ENCODE measurements at places on chromosomes 5 and 9.

DNA sequence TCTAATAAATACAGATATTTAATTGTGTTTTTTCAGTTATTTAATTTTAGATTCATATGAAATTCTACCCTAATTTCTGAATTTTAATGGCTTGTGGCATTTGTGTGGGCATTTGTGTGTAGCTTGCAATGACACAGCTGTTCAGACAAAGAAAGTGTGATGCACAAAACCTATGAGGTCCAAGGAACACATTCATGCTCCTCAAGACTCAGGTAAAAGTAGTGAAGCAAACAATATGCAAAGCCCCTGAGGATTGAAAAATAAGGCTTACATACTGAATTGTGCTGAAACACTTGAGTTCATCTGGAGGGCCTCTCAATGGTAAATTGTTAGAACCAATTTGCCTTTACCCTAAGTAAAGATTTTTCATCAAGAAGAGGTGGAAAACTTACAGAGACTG, 28.1 kb downstream of the IL7R start:
- no peak for DNase-seq

DNA sequence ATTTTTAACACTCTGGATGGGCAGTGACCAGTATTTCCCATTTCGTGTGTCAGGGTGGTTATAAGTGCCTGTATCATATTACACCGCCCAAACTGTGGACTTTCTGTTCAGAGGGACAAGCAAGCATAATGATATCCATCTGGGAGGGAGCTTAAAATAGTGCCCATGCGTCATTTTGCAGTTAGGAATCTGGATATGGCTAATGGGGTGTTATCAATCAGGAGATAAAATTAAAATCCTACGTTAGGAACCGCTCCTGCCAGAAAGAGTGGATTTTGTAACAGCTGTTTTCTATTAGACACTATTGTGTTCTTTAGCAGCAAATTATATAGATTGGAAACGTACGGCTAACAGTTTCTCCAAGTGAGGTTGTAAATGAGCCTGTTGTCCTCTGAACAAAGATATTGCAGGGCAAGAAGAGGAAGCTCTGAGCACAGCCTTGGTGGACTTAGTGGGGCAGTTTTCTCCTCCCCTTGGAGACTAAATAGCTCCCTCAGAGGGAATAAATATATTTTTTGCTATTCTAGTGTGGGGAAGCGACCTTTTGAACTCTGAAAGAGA, 160.4 kb downstream of the SPATA31D1 start:
- DNase-seq = no peak

DNA sequence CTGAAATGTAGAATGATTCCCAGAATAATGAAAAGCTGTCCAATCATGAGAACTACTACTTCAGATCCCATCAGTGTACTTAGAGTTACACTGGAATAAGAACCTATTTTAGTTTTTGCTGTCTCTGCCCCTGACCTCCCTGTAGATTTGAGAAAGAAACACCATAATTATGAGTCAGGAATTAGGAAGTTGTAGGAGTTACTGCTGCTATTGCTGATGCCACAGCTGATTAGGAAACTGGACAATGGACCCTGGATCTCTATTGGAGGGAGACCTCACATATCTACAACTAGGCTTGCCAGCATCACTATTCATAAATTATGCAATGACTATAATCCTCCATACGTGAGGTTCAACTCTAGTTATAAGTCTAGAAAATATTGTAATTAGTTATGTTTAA, 48.8 kb upstream of the EDIL3 start:
- no peak for DNase-seq

GRCh38 chr5:3122216-3122615, 370.7 kb upstream of the IRX2 start:
- DNase-seq = no peak

DNA sequence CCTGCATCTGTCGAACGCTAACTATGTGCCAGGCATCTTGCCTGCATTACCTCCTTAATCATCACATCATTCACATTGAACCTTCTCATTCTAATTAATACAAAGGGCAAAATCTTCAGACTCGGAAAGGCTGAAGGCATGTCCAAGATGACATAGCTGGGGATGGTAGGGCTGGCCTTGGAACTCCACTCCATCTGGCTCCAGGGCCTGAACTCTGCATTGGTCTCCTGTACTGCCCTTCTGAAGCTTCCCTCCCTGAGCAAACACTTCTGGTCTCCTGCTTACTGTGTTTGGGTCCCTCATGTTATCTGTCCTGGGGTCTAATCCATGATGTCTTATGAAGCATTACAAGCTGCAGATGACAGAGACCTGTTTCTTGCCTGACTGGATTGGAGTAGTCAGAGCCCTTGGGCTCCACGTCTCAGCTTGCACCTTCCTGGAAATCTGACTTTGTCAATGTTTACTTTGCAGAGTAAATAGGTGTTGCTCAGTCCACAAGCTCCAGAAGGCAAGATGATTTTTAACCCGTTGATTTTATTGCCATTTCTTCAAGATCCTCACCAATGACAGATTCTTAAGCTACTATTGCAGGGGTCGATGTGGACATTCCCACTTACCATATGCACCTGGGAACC, 106.1 kb downstream of the GALNT10 start:
- no peak for DNase-seq

DNA sequence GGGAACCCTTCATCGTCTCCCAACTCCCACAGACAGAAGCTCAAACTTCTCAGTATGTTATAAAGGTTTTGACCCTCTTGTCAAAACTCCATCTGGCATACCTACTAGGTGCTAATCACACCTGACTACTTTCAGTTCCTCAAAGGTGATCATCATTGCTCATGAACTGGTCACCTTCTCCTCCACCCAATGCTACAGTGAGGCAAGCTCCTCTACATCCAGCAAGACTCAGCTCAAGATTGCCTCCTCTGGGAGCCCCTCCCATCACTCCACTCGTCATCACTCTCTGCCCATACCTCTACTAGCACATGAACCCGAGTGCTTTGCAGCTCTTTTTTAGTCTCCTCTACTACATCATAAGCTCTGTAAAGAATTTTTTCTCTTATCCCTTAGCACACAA, 102.4 kb downstream of the LPAR1 start:
- DNase-seq = no peak

DNA sequence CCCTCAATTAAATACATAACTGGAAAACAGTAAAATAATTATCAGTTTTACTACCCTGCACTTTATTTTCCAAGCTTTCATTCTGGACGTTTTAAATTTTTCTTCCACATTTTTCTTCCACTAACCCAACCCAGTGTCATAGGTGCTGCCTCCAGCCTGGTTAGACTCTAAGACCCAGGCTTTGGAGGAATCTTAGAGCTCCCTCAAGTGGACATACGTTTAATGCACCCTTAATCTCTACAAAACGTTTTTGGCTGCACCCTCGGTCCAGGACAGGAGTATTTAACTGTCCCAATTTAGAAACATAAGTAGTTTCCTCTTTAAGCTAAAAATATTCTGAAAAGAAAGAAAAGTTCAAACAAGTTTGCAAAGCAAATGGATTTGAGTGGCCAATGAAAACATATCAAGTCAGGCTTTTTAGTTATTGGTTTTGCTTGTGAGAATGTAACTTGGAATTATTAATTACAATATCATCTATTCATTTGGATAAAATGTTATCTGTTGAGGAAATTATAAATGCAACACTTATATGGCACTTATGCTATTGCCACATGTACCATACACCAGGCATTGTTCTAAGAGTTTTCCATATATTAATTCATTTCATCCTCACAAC, 38.9 kb downstream of the CDH6 start:
- peak; percentile 51 for DNase-seq

- DNase-seq = peak; percentile 58
Observed at GRCh38 chr5:168409591-168410458, 76.4 kb upstream of the RARS1 start.

- DNase-seq = no peak
Observed at GRCh38 chr9:98590101-98590500, 118.6 kb downstream of the GABBR2 start.

DNA sequence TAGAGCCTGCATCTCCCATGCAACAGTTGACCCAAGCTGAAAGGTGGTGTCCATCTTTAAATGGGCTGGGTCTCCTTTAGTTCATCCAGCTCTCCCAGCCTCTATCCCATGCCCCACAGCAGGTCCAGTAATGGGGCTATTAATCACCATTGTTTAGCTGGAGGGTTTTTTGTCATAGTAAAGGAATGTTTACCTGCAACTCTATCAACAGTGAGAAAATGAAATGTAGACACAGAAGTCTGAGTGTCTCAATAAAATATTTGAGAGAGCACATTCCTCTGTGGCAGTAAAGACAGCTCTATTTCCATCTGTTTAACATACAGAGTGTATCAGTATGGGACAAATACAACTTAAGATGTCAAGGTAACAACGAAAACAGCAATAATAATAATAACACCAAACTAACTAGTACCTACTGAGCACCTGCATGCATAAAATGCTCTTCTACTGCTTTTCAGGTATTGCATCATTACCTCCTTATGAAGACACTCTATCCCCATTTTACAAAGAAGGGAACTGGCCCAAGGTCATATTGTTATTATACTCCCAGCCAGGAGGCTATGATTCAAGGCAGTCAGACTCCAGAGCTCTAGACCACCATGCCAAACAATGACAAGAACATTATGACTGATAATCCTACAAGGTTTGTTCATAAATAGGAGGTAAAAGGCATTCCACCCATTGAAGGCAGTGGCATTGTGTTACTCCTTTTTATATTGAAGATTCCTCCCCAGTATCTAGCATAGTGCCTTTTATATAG, 21.0 kb upstream of the C5orf58 start:
- no peak for DNase-seq

DNA sequence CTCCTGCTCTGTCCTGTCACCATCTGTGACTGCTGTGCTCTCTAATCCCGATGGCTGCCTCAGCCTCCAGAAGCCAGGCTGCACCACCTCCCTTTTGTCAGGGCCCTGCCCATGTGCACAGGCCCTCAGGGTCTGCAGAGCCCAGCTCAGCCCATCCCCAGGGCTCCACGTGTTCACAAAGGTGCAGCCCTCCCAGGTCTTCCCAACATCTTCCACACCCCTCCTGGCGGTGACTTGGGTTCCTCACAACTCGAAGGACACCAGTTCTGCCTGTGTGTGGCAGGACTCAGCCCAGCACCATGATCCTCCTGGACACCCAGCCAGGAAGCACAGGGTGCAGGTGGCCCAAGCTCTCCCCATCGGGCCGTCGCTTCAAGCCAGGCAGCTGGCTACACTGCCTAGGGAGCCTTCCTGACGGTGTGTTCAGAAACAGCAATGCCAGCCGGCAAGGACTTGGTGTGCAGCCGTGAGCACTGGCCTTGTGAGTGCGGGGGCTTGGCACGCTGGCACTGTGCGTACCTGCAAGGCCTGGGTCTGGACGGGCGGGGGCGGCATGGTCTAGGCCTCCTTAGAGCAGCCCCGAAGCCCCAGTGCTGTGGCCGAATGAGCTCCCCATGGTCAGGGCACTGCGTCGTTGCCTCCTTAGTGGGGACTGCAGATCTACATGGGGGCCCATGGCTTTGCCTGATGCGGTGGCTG, 96.1 kb downstream of the MRPL36 start:
- no peak for DNase-seq

DNA sequence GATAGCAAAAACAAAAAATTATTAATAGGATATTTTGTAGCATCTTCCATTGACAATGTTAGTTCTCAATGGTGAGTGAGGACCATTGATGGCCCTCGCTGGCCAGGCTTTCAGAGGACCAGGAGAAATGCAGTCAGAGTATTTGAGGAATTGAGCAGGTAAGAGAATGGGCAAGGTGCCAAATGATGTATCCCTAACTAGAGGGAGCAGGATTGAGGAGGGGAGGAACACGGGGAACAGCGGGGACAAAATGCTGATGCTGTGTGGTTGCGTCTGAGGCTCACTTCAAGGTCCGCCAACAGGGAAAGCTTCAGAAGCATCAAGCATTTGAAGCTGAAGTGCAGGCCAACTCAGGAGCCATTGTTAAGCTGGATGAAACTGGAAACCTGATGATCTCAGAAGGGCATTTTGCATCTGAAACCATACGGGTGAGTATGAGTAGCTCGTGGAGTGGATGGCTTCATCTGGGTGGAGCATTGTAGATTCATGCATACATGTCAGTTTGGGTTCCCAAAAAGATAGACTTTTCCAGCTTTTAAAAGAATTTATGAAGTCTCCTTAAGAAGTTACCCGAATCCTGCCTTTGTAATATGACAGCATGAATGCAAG, 16.2 kb downstream of the SPTAN1 start:
- DNase-seq = no peak

DNA sequence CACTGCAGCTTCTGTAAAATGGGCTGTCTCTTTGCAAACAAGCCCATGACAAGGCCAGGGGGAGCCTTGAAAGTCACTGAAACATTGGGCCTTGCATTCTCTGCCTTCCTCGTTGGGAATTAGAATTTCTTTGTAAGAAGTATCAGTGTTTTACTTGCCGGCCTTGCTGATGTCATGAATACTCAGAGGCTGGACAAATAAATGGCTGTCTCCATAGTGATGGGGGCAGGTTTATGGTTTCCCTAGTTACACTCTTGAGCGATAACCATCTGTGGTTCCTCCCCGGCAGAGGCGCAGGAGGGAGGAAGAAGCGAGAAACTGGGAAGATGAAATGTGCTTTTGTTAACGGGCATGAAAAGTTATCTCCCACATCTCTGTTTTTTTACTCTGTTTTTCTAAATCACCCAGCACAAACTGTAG, 272.7 kb upstream of the PANK3 start:
- peak; percentile 31 for DNase-seq

DNA sequence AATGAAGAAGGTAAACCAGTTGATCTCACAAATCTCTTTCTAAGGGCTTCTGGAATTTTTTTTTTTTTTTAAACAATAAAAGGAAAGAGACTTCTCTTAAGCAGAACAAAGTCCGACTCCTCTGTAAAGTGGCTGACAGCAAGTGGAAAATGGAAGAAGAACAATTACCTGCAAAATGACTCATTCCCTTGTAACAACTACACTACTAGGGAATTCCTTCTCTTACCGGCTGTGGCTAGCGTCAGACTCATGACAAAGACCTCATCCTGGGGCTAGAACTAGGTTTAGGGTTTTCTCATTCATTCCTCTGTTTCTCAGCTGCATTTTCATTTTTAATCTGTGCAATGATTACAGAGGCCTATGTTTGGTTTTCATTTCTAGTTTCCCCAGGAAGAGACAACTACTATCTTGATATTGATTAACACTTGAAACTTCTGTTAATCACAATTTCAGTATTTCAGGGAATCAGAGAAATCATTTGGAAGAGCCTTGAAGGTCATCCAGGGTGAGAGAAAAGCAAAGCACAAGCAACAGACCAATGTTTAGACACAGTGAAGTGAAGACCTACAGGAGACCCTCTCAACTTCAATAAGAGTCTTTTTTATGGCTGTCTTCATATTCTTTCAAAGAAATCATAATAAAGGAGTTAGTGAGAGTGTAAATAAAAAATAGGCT, 437.9 kb downstream of the RAB3C start:
- no peak for DNase-seq

DNA sequence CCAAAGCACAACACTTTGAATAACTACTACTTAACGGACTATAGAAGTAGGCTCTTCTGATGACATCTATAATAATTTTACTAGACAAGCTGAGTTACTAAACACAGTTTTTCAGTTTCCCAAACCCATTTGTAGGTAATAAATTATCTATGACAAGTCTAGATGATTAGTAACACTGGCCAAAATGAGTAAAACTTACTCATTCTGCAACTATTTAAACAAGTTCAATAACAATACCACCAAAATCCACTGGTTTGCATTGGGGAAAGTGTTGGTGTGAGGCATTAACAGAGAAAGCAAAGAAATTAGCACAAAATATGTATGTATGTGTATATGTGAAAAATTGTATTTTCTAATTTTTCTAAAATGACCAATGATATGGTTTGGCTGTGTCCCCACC, 119.3 kb downstream of the NR2F1-AS1 start:
- no peak for DNase-seq

GRCh38 chr5:112511920-112512319, 92.8 kb upstream of the EPB41L4A start:
- DNase-seq = no peak

Measured in suppressor macrophage treated with lipopolysaccharide for 1 hour (primary cell).